ENCODE measurements at places on chromosomes 16 and 17.
A peak's percentile ranks its signal among the peaks of the same experiment; 100 is the strongest.

DNA sequence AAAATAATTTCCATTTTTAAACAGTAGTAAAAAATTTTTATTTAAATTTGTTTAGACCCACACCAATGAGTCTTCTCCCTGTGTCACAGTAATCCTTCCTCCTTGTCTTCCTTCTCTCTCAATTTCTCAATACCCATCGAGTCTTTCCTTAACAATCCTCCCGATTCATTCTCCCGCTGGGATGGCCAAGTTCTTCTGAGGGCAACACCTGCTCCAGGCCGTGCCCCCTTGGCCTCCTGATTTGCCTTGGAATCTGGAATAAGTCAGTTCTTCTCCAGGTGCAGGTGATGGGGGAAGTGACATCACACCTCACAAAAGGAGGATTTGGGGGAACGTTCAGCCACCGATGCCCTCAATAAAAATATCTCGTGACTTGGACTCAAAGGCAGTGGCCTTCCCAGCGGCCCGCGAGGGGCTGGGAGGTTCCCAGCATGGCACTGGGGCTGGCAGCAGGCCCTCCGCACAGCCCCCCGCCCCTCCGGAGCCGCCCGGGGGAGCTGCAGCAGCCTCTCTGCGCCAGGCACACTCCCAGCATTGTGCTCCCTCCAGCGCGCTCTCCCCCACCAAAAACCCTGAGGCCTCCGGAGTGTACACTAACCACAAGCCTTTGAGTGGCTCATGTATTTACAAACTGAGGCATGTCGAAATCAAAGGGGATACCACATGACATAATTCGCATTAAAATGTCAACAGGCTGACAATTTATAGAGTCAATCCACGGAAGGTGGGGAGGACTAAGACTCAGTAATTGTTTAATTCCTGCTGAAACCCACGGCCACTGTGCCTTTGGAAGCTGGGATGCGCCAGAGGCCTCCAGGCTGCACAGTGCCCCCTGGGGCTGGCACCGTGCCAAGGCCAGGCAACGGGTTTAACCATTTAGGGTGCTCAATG, 120.5 kb downstream of the ZFHX3 start:
- DNase-seq = no peak

DNA sequence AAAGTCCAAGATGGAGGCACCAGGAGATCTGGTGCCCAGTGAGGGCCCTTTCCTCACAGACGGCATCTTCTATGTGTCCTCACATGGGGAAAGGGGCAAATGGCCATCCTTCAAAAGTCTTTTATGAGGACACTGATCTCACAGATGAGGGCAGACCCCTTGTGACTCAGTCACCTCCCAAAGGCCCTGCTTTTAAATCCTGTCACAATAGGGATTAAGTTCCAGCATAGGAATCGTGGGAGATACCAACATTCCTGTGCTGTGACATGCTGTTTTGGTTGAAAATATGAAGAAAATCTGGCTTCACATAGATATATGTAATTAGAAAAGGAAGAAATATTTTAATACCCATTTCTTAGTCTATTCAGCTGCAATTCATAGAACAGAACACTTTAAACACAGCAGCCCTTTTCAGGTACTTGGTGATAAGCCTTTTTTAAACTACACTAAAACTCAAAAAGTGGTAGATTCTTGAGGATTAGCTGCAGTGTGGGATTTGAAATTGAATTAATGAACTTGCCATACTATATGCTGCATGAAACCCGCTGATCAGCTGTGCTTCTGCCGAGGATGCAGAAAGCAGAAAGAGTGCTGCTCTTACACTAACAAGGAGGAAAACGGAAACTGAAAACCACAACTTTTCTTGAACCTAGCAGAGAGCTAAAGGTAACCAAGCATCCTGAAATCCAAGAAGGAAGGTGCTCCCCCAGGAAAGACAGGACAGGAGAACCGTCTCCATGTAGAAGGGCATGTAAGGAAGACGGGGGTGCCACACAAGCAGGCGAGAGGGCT, 32.7 kb downstream of the VPS53 start:
- DNase-seq = no peak

DNA sequence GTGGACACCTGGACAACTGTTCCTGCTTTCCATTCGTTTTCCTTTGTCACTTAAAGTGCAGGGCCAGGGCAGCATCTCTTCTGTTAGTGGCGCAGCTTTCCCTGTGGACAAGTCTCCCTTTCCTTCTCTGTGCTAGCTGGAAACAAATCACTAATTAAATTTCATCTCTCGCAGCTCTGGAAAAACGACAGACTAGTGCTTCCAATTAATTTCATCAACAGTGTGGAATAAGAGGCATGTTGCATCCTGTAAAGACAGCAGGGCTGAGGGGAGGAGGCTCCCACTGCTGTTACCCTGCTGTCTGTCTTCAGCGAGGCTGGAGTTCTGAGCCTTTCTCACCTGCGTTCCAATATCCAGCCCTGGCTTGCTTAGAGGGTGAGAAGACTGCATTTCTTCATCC, 352.1 kb upstream of the HSBP1 start:
- no peak for DNase-seq

GRCh38 chr17:66469088-66469442, 166.7 kb downstream of the PRKCA start:
- no peak for DNase-seq

DNA sequence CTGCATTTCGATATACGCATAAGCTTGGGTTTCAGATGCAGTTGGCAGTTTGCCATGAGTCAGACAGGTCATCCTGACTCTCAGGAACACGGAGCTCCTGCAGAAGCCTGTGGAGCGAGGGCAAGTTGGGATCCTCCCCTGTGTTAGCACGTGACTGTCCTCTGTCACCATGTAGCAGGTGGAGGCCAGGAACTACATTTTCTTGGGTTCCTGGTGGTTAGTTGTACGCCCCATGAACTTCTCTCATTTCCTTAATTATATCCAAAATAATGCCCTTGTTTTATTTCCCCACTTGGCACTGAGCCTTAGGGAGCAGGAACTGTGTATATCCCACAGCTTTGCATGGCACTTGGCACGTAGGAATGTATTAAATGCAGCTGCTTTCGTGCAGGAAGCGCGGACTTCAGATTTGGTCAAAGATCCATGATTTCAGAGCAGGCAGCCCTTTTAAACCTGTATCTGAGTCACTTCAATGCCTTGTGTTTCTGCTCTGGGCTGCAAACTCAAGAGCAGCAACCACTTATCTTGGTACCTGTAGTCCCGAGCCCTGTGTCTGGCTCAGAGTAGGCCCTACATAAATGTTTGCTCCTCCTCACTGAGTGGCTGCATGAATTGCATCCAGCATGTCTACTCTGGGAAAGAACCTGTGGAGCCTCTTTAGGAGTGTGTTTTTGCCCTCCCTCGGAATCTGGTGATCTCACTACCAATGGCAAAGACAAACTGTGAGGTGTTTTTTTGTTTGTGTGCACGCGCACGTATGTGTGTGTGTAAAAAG, 428.4 kb downstream of the MAF start:
- DNase-seq = no peak

GRCh38 chr17:42472709-42473521, 14.2 kb downstream of the ATP6V0A1 start:
- no peak for DNase-seq

DNA sequence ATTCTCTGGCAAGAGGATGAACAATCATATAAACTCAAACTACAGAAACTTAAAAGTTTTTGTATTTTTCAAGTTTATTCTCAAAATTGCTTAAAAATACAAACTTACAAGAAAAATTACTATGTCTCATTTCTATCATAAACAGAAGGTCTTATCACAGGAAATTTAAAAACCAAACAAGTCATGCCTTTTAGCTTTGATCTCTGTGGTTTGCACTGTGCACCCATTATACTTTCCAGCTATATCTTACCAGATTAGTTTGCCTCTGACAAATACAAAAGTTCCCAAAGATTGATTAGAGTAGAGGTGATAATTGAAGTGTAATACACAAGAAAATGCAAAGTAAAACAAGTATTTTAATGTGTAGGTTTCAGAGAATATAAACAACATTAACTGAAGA, 117.4 kb downstream of the MYO1D start:
- DNase-seq = no peak

DNA sequence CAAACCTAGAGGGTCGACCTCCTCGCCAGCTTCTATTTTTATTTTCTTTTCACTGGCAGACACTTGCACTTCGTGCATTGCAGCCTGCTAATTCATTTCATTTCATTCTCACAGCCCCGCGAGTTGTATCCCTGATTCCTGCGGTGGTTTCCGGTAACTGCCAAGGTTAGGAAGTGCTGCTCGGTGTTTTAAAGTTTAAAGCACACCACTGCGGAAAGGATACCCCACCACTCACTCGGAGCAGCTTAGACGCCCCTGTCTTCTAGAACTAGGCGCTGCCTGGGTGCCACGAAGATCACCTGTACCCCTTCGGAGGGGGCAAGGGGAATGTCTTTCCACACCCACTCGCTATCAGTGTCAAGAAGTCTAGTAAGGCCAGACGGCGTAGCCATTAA, 509 bp downstream of the CNEP1R1 start:
- DNase-seq = peak; percentile 31

DNA sequence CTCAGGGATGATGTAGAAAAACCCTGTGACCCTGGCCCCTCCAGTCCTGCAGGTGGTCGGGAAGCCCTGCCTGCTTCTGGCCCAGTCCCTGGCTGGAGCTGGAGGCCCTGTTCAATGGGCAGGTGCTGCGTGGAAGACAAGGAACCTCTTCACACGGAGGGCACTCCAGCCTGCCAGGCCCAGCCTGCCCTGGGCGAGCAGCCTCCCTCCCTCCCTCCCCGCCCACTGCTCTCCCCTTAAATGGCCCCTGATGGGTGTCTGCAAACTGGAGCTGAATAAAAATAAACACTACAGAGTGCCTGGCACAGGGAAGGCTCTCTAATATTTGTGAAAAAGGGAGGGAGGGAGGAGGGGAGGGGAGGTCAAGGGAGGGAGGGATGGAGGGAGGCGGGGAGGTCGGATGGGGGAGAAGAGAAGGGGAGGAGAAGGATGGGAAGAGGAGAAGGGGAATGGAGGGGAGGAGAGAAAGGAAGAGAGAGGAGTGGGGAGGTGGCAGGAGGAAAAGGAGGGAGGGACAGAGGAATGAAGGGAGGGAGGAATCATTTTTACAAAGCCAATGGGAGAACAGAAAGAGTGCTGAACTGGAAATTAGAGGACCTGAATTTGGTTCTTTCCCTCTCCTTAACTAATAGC, 222.8 kb upstream of the TNRC6C start:
- no peak for DNase-seq

DNA sequence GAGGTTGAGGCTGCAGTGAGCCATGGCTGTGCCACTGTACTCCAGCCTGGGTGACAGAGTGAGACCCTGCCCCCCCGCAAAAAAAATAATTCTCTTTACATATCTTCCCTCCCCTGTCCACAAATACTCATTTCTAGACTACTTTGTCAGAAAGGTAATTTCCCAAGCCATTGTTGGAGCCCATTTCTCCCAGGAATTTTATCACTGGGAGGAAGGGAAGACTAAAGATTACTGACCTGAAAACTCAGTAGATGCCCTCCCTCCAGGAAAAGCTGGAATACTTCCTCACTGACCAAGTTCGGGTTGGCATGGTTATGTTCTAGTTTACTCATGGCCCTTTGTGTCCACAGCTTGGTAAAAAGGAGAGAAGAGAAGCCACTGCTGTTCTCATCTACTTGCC, 4.1 kb downstream of the CALCOCO2 start:
- DNase-seq = no peak

- DNase-seq = no peak
These were observed 54.6 kb downstream of the MARCHF10 start for GRCh38 chr17:62753562-62753961.

Measured in stimulated activated CD4-positive, alpha-beta T cell treated with anti-CD3 and anti-CD28 coated beads, Interleukin-15, amount 100 ng/mL, for 24 hours (primary cell).